ENCODE measurements at places on chromosomes 4 and X. TPM values are rescaled to one million over a fixed set of nuclear protein-coding genes. Genes with fewer than 3 reads are reported as not detected.

- DNase-seq: no peak
- 0 out of 2 replicates have a peak, but pooled peaks cover 3% of the 10 kb centered on the region for H3K27me3 ChIP-seq
- H3K27ac ChIP-seq: no peak overlapping the region
- no peak overlapping the region for H3K4me3 ChIP-seq
Observed at GRCh38 chr4:77354550-77354949, 197.5 kb downstream of the CCNG2 start.

RHOXF2 gene
- total RNA-seq: not detected

DNA sequence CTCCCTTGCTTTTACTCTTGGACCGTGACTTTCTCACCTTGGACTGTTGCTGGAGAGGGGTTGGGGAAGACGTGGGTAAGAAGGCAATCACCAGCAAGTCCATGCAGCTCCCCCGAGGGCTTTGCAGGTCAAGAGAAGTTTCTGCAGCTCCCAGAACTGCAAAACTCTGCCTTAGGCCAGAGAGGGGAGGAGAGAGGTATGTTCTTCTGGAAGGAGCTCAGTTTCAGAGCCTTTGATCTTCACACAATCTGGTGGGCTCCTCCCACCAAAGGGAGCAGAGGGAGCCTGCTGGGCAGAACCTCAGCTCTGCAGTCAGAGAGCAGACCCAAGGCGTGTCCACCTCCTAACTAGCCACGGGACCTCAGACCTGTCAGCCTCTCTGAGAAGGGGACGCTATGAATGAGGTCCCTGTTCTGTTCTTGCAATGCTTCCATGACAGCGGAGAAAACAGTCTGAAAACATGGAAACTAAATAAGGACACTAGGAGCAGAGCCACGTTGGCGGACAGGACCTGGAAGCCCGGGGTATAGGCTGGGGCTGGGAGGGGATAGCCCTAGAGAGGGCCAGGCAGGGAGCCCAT lies 92.8 kb downstream of the EVC2 start:
- no peak overlapping the region for H3K27ac ChIP-seq
- DNase-seq: no peak
- no peak overlapping the region for H3K4me3 ChIP-seq
- H3K27me3 ChIP-seq: no peaks in the 10 kb centered on the region

S100P gene
- total RNA-seq: not detected

NUP62CL gene
- not detected for total RNA-seq

DNA sequence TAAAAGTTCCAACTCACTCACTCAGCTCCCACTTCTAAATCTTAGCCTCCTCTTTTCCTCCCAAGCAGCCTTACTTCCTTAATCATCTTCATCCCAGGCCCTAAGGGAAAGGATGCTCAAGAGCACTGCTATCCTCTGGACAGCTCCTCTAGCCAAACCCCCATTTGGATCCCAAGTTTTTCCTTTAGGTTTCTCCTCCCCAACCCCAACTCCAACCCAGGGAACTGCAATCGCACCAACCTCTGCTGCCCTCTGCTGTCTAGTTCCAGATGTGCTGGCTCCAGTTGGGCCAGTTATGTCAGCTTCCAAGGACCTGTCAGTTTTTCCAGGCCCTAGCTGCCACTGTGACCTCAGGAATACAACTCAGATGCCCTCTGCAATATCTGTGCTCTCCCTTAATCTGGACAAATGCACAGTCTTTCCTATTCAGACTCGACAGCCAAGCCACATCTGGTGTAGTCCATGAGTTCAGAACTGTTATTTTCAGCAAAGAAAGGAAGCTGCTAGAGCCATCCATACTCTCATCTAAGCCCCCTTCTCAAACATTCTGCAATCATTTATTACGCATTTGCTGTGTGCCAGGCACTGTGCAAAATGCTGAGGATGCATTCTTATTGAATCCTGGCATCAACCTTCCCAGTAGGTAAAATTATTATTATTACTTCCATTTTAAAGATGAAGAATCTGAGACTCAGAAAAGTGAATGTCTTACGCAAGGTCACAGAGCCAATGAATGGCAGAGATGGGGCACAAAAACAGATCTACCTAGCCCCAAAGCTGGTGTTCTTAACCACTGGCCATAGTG lies 12.3 kb upstream of the XPNPEP2 start:
- H3K27ac ChIP-seq: no peak overlapping the region
- no peaks in the 10 kb centered on the region for H3K4me1 ChIP-seq
- H3K4me3 ChIP-seq: no peak overlapping the region
- peak; percentile 73 for DNase-seq
- no peaks in the 10 kb centered on the region for H3K36me3 ChIP-seq

SLC49A3 gene
- total RNA-seq: 9.1 TPM

GRCh38 chr4:82373486-82373815 lies 340 bp downstream of the HNRNPD start:
- H3K27me3 ChIP-seq: no peaks in the 10 kb centered on the region
- peaks cover 33% of the 10 kb centered on the region for H3K4me1 ChIP-seq
- H3K27ac ChIP-seq: peak overlapping the region; percentile 88
